ENCODE measurements at places on chromosomes 6 and 20.

GRCh38 chr20:33437141-33437911, 6.2 kb downstream of the SNTA1 start:
- peak; percentile 67 for DNase-seq

GRCh38 chr6:107943626-107944439, 14.2 kb downstream of the SEC63 start:
- no peak for DNase-seq

DNA sequence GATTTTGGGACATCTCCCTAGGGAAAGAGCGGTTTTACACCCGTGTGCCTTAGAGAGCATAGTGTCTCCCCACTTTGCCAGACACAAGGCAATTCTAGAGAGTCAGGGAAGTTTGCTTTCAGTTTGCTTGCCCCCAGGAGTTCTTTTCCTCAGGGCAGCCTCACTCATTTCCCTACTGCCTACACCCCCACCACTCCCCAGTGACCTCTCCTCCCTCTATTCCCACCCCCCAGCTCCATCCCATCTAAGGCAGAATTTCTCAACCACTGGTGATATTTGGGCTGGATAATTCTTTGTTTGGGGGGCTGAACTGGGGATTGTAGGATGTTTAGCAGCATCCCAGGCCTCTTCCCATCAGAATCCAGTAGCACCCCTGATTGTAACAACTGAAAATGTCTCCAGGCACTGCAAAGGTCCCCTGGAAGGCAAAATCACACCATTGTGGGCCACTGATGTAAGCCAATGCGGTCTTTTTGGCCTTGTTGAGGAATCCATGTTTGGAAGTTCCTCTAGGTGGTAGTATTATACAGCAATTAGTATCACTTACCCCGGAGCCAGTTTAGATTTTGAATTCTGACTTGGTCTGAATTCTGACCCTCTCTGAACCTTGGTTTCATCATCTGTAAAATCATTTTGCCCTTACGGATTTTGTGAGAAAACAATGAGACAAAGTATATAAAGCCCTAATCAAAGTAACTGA, 1.3 kb downstream of the EPPIN start:
- DNase-seq = peak; percentile 58

GRCh38 chr6:81093051-81093450, 659.4 kb downstream of the TENT5A start:
- no peak for DNase-seq

DNA sequence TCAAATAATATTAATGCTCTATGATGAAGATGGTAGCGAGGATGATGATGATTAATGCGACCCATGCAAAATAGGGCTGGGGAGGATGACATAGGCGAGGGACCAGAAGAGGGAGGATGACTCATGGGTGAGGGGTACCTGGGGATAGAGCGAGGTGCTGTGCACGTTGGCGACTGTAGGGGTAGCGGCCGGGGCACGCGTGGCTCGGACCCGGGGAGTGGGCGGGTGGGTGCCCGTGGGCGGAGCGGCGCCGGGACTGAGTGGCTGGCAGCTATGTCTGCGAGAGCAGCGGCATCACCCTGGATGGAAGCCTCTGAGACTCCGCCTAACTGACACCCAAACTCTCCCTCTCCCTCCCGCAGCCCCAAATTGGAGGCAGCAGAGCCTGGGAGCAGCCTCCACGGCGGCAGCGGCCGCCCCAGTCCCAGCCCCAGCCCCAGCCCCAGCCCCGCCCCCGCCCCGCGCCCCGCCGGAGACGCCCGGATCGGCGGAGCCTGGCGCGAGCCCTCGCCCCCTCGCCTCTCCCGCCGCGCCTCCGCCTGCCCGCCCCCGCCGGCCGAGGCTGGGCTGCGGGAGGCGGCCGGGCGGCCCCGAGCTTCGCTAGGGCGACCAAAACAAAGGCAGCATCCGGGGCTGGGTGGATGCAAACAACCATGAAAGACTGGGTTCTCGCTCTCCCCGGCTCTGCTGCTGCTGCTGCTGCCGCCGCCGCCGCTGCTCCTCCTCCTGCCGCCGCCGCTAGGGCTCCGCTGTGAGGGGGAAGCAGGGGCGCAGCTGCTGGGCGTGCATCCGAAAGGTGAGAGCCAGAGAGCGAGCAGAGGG, at the start of gene RIMS1:
Gene RIMS1, plus strand, starts transcription at position 367 of the 822 bp plus-strand sequence. CDS start 474 bp downstream, outside the sequence.
- peak; percentile 81 for DNase-seq

GRCh38 chr6:166351715-166352285, 9.5 kb upstream of the SFT2D1 start:
- peak; percentile 46 for DNase-seq

DNA sequence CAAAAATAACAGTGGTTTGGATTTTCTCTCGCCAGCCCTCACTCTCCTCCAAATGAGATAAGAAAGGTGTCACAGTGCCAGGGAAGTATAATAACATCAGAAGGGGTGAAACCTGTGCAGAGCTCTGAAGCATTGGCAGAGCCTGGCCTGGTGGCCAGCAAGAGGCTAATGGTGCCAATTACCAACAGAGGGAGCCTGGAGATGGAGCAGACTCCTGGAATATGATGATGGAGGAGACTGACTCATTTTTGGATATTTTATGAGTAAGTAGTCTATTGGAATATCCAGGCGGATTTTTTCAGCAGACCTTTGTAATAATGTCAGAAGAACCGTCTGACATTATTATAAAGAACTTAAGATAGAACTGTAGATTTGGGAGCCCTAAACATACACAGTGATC, 442.6 kb upstream of the MARCKS start:
- peak; percentile 51 for DNase-seq

DNA sequence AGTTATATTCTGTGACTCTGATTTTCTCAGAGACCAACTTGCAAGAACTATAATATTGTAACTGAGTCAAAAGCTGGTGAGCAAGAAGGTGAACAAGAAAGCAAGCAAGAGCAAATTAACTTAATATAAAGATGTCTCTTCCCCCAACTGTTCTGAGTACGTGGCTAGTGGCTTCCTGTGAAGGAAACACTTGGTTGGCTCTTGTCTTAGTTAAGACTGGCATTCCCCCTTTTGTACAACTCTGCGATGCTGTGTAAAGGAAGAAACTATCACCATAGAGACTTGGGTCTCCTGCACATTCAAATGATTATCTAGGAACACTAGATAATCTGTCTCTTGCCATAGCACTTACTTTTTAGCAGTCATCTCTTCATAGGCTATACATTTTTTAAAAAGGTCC, 47.3 kb upstream of the TNFAIP3 start:
- DNase-seq = no peak

GRCh38 chr6:63275953-63276352, 43.8 kb downstream of the LGSN start:
- no peak for DNase-seq

- DNase-seq = peak; percentile 78
Observed at GRCh38 chr20:33947709-33948295, 45.9 kb upstream of the RALY start.

GRCh38 chr6:34544776-34545471, 11.2 kb downstream of the SPDEF start:
- DNase-seq = peak; percentile 86

- no peak for DNase-seq
Observed at GRCh38 chr6:169106176-169106575, 147.5 kb downstream of the THBS2 start.

- DNase-seq = no peak
Observed at GRCh38 chr20:18750735-18751134, 62.8 kb upstream of the SCP2D1 start.

GRCh38 chr20:63375438-63375837, 14.3 kb upstream of the CHRNA4 start:
- no peak for DNase-seq

DNA sequence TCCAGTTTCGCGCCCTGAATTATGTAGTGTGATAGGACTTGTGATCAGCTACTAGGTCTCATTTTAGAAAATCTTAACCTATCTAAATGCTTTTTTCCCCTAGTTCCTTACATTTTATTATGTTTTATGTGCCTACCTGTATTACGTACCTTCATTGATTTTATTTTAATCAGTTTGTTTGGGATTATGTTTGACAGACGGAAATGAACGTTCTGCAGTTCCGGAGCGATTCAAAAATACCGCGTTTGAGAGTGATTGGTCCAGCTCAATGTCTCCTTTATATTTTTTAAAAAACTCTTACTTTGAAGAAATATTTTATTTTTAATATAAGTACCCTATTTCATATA, 114.3 kb upstream of the BTN3A2 start:
- no peak for DNase-seq

GRCh38 chr6:158853072-158853879, 34.1 kb upstream of the EZR start:
- no peak for DNase-seq

DNA sequence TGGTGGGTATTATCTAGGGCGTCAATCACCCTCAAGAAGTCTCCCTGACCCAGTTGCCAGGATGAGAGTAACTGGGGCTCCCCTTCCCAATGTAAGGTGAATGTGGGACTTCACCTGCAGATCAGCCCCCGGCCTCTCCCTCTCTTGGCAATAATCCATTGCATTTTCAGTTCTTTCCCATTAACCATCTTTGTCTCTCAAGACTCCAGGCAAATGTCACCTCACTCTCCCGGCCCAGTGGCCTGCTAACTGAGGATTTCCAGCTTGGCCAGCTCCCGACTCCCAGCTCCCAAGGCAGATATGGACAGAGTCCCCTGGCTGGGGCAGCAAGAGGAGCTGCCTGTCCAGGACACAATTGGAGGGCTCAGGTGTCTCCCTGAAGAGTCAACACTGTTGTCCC, 7.3 kb downstream of the ETV7 start:
- no peak for DNase-seq

DNA sequence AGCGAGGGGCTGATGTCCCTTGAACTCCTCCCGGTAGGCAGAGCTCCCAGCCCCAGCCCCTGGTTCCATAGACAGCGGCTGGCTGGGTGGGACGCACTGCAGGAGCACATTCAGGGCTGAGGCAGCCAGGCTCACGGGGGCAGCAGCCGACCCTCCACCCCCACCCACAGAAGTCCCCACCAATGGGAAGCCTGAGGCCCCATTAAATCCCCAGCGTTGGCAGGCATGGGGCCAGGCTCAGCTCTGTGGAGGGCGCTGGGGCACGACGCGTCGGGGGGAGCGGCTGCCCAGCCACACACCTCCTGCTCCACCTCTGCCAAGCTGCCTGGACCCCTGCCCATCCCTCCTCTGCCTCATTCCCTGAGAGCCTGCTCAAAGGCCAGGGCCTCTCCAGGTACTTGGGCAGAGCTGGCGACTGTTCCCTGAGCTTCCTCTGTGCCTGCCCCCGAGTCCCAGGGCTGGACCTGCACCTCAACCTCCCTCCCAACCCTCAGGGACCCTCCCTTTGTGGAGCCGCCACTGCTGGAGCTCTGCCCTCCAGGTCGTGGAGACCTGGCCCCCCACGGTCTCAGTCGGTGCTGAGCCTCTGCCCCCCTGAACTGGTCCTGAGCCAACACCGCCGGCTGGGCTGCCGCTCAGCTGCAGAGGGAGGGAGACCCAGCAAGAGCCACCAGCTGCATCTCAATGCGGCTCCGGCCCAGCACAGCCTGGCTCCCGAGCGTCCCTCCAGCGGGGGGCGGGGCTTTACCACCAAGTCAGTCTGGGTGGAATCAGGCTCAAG, 9.1 kb downstream of the CHRNA4 start:
- no peak for DNase-seq
